ENCODE measurements at places on chromosomes 3 and 15.

DNA sequence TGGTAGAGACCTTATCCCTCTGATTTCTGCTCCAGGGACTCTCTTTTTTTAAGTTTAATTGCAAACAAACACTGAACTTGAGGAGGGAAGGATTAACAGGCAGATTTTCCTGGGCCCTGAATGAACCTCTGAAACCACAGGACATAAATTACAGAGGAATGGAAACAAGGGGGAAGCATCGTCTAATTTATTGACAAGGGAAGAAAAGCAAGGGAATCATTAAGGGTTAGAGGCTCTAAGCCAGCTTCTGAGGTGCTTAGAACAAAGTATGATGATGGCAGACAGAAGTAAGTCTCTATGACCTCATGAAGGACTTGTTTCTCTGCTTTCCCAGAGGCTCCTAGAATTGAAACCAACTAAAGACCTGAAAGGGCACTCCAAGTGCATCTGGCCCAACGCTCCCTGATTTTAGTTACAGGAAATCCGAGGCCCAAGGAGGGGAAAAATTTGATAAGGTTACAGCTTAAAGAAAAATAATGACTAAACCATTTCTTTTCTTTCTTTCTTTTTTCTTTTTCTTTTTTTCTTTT, 244.7 kb upstream of the NR2E3 start:
- no peak for DNase-seq

GRCh38 chr15:68623301-68623892, 44.6 kb downstream of the CORO2B start:
- DNase-seq, result no peak

DNA sequence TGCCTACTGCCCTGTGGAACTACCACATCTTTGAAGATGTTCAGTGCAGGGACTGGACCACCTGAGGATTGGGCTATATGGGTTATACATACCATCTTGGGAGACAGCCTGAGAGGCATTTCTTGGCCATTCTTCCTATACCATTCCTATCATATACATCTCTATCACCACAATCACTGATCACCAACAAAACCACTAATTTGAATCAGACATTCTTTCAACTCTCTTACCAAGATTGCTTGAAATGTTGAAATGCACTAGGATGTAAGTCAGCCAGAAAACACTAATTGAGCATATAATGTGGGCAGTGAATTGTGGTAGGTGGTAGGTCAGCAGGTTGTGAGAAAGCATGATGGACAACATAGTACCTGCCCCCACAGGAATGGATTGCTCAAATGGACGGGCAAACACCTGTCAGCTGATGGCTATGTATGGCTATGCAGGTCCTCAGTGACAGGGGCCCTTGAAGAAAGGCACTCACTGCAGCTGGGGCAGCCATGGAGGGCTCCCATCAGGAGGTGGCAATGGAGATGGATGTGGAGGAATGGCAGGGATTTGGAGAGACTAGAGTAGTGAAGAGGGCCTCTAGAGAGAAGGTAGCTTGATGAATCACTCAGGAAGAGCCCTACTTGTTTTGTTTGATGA, 49.1 kb downstream of the AMOTL2 start:
- no peak for DNase-seq

DNA sequence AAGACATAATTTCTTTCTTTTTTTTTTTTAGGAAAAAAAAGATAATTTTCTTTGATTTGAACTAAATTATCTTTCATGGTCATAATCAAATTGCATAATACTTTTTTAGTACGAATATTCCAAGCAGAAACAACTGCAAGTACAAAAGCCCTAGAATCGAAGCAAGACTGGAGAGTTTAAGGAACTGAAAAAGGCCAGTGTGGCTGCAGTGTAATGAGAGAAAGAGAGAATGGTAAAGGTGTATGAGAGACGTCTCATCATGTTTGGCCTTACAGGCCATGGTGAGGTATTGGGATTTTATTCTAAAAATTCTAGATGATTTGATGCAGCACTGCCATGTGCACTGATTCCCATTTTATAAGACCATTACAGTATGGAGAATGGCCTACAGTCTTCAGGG, 180.9 kb downstream of the SUCNR1 start:
- DNase-seq, result no peak

- no peak for DNase-seq
Measured at GRCh38 chr3:14793126-14793857, 25.5 kb upstream of the FGD5 start.

- DNase-seq, result no peak
Measured at GRCh38 chr3:148763986-148764935, 63.4 kb upstream of the CPB1 start.

GRCh38 chr3:195028877-195029606, 241.9 kb downstream of the XXYLT1 start:
- no peak for DNase-seq

GRCh38 chr3:142180761-142181362, 31.5 kb upstream of the TFDP2 start:
- DNase-seq, result no peak

DNA sequence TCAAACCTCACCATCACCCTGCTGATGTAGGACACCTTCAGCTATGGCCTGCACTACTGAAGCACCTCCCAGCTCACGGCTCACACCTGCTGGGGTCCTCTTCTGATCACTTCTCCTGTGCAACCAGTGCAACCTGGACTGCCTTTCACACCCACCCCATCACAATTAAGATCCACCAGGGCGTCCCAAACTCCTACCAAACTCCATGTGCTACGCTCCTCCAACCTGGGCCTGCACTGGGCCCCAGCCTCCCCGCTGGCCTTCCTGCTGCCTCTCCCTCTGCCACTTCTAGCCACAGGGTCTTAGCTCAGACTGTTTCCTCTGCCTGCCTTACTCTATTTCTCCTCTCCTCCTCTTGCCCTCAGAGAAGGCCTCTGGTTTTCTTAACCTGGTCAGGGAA, 12.8 kb downstream of the MESD start:
- DNase-seq, result no peak

- DNase-seq, result no peak
Measured at GRCh38 chr15:52498706-52499105, 30.0 kb downstream of the MYO5A start.

DNA sequence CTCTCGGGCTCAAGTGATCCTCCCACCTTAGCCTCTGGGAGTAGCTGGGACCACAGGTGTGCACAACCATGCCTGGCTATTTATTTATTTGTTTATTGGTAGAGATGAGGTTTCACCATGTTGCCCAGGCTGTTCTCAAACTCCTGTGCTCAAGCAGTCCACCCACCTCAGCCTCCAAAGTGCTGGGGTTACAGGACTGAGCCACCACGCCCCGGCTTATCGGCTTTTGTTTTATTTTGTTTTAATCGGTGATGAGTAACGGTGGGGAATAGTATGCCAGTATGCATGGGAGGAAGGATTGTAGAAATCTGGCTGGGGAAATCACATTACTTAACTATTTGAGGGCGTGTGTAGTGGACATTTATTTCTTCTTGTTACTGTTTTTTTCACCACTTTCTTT, 451.0 kb upstream of the GOLIM4 start:
- no peak for DNase-seq

DNA sequence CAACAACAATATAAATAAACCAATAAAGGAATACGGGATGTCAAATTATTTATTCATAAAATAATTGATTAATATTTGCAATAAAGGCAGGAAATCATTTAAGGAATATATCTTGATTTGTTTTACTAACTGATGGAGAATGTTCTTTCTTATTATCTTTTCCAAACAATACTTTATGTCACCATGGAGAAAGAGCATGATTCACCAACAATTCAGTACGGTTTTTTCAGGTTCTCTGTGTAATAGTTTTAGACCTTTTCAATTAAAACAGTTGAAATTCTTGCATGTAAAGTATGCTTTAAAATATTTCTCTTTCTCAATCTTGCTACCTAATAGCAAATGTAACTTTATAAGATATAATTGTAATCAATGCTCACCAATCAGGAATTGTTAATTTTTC, 41.7 kb upstream of the MBNL1 start:
- DNase-seq, result no peak

DNA sequence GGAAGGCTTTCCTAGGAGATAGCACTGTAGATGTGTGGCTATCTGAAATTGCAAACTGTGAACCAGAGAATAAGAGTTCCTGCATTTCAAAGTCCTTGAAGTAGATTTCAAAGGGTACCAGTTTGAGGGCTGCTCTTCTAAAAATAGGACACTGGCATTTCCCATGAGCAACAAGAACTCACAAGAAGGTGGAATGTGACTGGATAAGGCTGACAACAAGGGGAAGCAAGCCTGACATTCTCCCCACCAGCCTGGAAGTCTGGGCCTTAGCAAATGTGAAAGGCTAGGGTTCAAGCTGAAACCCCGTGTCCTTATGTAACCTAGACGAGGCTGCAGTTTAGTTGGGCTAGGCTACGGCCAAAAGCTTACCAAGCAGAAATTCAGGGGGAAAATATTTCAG, 18.7 kb upstream of the TJP1 start:
- no peak for DNase-seq

DNA sequence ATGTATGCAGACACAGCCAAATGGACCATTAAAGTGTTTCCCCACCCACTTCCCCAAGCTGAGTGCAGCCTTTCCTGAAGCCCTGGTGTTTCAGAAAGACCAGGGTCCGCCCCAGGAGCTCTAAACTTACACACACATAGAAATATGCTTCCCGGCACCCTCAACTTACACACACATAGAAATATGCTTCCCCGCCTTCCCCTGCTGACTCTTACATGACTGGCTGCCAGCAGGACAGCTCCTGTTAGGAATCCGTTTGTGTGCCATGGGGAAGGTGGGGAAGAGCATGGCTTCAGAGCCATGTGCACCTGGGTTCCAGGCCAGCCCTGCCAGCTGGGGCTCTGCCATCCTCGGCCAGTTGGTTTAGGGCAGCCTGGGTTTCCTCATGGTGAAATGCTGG, 3.6 kb downstream of the CLEC3B start:
- no peak for DNase-seq

DNA sequence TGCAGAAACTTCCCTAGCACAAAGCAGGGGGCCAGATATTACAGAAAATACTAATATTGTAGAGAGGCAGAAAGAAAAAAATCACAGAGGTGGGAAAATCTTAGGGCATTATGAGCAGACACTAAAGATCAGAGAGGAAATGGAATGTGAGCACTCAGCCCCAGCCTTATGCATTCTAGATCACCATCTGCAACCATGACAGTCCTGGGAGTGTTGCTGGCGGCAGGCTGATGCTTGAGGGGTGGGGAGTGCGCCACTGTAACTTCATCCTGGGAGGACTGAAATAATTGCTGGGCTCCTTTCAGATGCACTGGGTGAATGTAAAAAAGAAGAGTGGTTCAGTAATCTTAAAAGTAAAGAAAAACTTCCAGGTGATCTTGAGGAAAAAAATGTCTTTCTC, 427.6 kb upstream of the SEMA6D start:
- DNase-seq, result no peak

DNA sequence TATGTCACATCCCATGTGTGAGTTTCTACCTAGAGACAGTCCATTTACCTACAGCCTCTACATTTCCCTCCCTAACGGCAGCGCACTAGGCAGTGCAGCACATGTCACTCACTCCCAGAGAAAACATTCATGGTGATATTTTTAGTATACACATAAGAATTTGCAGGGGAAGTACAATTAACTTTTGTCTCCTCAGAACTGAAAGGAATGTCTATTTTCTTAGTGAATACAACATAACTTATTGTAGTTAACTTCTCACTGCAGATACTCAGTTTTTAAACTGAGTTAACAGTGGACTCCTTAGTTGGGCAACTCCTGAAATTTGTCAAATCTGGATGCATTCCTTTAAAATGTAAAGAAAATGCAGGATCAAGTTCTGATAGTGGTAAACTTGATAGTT, 4.5 kb upstream of the ZBTB47 start:
- DNase-seq, result no peak

DNA sequence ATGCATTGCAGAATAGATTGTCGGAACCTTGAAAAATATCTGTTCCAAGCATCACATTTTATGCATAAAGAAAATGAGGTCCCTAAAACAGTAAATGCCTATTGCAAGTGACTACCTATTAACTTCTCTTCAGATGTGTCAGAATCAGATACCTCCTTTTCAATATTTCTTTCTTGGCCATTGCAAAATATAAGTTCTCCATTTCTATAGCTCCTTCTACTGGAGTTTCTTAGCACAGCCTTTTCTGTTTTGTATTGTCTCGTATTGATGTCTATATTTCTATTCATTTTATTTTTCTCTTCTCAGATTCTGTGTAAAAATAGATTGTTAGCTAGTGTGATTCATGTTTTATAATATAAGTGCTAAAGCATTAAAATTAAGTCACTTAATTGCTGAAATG, 63.4 kb downstream of the PPARG start:
- DNase-seq, result no peak

DNA sequence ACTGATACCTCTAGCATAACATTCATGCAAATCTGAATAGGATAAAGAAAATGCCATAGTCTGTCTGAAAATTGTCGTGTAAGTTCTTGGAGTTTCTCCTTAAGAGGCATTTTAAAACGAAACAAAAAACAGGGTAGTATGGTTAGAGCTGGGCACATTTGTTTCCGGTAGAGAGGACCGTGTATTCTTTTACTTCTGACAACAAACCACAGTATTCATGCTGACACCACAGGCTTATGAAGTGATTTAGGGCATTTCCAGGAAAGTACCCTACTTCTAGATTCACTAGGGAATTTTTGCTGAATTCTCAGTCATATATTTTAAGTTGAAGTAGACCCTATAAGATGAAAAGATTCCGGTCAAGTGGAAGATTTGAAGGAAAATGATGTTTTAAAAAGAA, 541.3 kb downstream of the UNC13C start:
- peak; percentile 10 for DNase-seq

DNA sequence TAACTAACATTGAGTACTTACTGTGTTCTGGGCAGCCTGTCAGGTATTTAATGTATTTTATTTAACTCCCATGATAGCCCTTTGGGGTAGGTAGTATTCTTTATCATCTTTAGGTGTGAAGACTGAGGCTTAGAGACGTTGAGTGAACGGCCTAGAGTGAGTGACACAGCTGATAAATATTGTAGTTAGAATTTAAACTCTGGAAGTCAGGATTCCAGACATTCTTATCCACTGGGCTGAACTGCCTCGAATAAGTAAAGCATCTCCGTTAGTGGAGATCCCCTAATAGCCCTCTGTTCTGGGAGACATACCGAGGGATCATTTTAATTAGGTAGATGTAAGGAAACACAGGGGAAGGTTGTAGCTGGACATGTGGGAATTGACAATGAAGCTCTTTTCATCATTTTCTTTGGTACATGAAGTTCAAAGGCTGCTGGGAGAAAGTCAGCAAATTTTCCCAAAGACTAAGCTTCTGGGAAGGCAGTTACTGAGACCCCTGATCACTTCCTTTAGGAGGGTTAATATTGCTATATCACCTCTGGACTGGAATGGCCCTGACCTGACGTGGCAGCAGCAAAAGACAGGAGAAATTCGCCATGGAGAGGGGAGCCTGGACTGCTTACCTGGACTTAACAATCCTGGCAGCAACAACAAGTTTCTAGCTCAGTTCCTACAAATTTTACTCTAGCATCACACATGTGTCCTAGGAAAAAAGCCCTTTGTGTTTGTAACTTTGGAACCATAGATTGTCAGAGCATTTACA, 11.7 kb upstream of the PDCD6IP start:
- DNase-seq, result no peak

- no peak for DNase-seq
Measured at GRCh38 chr3:120473389-120473788, 22.6 kb upstream of the FSTL1 start.

DNA sequence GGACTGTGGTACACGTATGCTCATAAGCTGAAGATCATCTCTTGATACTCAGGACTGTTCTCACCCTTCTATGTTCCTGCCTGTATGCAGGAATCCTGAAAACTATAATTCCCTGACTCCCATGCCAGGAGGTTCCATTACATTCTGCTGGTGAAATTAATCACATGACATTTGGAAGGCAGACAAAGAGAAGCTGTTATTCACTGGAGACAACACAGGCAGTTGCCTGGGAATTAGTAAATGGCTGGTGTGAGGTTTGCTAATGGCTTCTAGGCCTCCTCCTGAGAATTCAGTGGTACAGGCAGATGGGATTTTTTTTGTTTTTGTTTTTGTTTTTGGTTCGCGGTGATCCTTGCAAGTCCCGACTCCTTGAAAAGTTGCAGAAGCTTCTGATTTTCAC, 91.4 kb downstream of the CTNNB1 start:
- no peak for DNase-seq

Measured in GM12864 (cell line).